ENCODE measurements at places on chromosomes 3 and 15.

GRCh38 chr3:135352213-135352612, 557.2 kb downstream of the EPHB1 start:
- DNase-seq = no peak

- DNase-seq = no peak
Measured at GRCh38 chr3:36891701-36892160, 53.1 kb downstream of the TRANK1 start.

DNA sequence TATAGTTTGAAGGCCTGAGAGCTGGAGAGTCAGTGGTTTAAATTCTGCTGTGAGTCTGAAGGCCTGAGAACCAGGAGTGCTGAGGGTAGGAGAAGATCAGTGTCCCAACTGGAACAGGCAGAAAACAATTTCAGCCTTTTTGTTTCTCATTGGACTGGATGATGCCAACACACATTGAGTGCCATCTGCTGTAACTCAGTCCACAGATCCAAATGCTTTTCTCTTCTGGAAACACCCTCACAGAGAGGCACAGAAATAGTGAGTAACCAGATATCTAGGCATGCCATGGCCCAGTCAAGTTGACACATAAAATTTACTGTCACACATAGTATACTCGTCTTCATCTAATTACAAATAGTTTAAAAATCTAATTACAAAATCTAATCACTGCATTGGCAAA, 100.8 kb downstream of the NEO1 start:
- no peak for DNase-seq

GRCh38 chr3:114207768-114208167, 28.9 kb upstream of the DRD3 start:
- DNase-seq = no peak

DNA sequence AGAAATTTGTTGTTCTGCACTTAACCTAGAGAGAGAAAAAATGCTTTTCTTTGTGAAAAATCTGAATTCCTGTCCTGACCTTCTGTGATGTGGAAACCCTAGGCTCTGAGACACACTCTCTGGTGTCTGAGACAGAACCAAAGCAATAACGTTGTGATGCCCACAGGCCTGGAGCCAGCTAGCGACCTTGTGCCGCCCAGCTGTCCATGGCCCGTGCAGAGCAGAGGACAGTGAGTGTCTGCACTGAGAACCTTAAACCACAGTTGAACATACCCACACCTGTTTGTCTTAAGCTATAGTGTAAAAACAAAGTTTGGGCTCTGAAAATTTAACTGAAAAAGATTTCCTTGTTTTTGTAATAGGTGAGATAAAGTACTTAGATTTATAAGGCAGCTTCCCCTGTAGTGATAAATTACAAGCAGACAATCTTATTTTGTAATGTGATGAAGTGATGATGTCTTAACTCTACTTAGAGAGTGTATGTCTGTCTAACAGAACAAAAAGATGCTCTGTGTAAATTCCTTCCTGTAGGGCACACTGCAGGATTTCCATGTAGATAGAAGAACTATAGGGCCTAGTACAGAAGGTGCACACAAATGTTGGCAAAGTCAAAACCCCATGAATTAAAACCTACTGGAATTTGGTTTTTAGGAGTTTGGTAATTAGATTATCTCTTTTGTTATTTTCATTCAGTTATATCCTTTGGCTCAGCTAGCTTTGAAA, 62.7 kb downstream of the SNRK start:
- no peak for DNase-seq

GRCh38 chr3:66552846-66553245, 52.0 kb upstream of the LRIG1 start:
- no peak for DNase-seq

- DNase-seq = no peak
Measured at GRCh38 chr3:189845069-189845468, 213.9 kb downstream of the TP63 start.

Data from cardiac septum (tissue), 1 donor.